ENCODE measurements at places on chromosomes 16 and 17.

- no peak for DNase-seq
Measured at GRCh38 chr16:75287708-75288107, 36.3 kb upstream of the BCAR1 start.

DNA sequence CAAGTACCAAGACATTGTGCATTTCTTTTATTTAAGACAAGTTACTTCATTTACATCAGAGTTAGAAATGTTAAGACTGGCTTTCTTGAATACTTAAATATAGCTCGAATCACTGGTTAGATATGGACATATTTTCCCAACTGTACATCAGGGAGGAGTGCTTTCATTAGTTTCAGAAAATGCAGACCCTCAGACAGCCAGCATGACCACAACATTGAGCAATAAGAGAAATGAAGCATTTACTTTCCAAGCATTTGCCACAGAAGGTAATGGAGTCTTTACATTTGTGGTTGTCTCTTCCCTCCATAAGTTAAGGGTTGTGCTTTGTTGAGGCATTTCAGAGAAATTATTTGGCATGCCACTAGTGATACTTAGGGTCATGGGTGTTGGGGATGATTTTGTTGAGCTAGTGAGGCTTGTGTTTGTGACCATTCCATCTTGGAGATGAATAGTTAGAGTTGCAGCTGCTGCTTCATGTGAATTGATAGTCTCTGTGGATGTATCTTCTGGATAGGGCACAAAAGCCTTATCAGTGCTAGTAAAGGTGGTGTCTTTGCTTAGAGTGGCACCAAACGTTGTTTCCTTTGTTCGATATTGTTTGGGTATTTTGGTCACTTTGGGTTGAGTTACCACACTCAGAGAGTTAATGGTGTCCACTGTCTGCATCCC lies 2.1 kb downstream of the OMG start:
- no peak for DNase-seq

GRCh38 chr17:11643851-11644250 lies 45.6 kb downstream of the DNAH9 start:
- DNase-seq, result no peak

- no peak for DNase-seq
Measured at GRCh38 chr16:67245674-67246080, 1.6 kb downstream of the FHOD1 start.

DNA sequence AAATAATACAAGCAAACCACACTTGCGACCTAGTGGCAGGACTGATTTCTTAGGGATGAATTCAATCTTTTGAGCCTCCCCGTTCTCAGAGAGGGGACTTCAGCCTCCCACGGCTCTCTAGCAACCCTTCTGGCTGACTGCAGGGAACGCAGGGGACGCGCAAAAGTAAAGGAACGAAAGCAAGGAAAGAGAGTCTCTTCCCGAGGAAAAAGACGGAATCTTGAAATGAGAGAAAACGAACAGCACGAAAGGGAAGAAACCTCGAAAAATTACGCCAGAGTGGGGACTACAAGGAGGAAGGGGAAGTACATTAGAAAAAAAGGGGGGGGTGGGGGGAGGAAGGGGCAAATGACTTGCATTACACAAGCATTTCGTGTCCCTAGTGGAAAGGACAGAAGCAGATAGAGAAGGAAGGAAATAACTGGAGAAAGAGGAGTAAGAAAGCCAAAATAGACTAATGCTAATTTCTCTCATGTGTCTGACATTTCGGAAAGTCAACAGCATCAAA lies 1.2 kb downstream of the GRB2 start:
- peak; percentile 41 for DNase-seq

GRCh38 chr17:6461792-6462524 lies 17.7 kb downstream of the PIMREG start:
- DNase-seq, result peak; percentile 49

DNA sequence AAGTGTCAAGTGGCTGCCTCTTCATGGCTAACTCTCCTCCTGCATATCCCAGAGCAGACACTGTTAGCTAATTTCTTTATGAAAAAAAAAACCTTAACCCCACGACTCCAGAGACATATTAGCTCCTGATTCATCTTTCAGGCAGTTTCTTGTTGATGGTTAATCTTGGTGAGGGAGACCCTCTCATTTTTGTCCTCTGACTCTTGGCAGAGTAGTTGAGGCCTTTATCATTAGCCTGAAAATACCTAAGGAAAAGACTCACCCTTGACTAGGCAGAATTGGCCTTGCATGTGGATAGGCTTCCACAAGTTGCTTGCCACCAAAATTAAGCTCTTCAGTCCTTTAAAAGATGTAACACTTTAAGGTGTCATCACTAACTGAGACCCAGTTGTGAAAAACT lies 4.0 kb downstream of the CRYBA1 start:
- DNase-seq, result no peak

GRCh38 chr17:44543905-44544523 lies 13.3 kb upstream of the FZD2 start:
- DNase-seq, result no peak

DNA sequence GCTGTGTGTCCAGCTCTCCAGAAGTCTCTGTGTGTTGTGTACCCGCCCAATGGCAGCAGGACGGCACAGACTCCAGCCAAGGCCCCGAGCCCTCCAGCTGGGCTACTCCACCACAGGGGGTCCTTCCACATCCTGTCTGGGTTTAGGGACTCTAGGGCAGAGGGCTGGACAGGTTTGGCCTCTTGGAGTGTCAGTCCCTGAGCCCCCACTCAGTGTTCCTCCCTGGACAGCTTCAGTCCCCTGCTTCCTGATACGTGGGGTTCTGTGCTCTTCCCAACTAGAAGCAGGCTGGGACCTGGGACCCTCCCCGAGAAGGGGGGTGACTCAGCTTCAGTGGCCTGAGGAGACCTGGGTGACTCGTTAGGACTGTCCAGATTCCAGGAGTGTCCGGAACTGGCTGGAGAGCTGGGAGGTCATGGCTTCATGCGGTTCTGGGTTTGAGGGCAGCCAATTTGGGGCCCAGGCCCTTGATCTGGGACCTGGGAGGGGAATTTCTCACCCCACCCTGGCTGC lies 4.2 kb downstream of the CDK3 start:
- DNase-seq, result no peak

DNA sequence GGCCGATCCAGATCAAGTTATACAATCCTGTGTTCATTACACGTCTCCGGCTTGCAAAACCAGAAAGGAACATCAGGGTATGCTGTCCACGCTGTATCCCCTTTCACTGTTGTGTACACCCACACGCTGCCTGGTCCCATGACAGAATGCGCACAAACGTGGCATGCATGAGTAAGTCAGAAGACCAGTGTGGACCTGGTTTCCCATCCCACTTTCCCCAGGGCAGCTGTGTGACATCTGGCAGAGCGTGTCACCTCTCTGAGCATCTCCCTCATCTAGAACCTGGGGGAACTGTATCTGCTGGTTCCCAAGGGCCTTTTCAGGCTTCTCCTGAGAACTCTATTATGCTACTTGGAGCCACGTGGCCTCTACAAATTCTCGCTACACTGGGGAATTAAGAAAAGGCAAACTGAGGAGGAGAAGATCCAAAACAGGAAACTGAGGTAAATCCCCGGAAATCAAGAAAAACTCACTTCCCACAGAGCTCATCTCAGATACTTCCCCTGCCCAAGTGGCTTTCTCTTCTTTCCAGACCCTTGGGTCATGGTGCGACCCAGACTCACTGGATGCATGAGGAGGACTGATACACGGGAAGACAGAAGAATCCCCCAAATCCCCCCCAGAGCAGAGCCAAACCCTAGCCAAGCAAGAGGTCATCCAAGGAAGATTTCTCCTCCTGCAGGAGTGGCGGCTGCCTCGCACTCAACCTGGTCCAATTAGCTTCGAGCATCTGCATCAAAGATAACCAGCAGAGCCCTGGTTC lies 139.3 kb downstream of the GAS7 start:
- no peak for DNase-seq

- DNase-seq, result no peak
Measured at GRCh38 chr17:48575066-48575582, 3.0 kb downstream of the HOXB4 start.

GRCh38 chr17:78127239-78127887 lies 1.2 kb downstream of the TMC6 start:
- DNase-seq, result peak; percentile 72

GRCh38 chr16:78458588-78458987 lies 359.1 kb downstream of the WWOX start:
- no peak for DNase-seq

GRCh38 chr16:79600638-79601091 lies at the start of gene MAF:
TSS of gene MAF (minus strand) at chr16:79600737. CDS start at chr16:79599902, 835 bp downstream.
- peak; percentile 89 for DNase-seq

GRCh38 chr17:81165246-81166032 lies at the start of gene PVALEF:
TSS of gene PVALEF (plus strand) at chr17:81165507. CDS start at chr17:81181227, 15,720 bp downstream.
- peak; percentile 11 for DNase-seq

DNA sequence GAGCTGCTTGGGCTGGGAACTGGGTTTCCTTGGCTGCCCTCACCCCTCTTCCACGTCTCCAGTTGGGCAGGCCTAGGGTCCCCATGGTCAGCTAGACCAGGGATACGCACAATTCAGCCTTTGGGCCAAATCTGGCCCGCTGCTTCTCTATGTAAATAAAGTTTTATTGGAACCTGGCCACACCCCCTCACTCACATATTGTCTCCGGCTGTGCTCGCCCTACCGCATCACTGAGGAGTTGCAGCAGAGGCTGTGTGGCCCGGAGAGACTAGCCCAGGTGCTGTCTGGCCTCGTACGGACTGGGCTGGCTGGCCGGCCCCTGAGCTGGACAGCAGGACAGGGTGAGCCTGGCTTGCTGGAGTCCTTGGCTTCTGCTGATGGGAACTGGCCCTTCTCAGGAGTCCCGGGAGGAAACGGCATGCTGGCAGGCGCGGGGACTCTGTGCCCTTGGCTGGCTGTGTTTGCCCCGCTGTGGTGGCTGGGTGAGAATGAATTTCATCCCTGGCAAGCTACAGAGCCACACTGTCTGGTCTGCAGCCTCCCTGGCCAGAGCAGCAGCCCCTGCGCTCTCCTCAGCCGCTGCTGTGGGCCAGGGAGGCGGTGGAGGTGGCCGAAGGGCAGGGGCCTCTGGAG lies 82.0 kb downstream of the ENGASE start:
- DNase-seq, result no peak

- no peak for DNase-seq
Measured at GRCh38 chr16:1439058-1439698, 5.2 kb downstream of the CCDC154 start.

GRCh38 chr17:65402513-65403496 lies 158.6 kb downstream of the AXIN2 start:
- DNase-seq, result no peak

DNA sequence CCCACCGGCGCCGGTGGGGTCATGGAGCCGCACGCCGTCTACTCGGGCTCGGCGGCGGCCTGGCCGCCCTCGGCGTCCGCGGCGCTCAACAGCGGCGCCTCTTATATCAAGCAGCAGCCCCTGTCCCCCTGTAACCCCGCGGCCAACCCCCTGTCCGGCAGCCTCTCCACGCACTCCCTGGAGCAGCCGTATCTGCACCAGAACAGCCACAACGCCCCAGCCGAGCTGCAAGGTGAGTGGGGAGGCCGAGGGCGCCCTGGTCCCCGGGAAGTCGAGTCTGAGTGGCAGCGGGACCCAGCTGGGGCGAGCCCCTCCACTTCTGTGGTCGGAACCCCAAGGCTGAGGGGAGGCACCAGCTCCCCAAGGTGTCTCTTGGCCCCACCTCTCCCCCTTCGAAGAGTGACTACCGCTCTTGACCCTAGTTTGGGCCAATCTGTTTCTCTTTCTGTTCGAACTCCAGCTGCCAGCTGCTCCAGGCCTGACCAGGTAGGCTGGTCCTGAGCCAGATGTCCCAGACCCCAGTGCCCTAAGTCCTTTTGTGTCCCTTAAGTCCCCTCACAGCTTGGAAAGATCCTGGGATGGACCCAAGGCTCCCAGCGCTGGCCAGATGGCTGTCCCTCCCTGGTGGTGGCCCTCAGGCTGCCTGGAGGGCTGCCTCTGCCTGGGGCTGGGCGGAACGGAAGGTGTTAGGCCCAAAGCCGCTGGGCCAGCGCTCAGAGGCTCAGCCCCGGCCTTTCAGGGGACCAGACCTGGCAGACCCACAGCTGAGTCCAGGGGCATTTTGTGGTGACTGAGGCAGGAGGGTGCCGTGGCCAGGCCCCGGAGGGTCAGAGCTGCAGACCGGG lies 1.2 kb downstream of the FOXF1 start:
- no peak for DNase-seq

- DNase-seq, result no peak
Measured at GRCh38 chr17:74649909-74650308, 26.4 kb upstream of the CD300E start.

GRCh38 chr17:45149669-45150664 lies 1.7 kb downstream of the HEXIM1 start:
- peak; percentile 60 for DNase-seq

DNA sequence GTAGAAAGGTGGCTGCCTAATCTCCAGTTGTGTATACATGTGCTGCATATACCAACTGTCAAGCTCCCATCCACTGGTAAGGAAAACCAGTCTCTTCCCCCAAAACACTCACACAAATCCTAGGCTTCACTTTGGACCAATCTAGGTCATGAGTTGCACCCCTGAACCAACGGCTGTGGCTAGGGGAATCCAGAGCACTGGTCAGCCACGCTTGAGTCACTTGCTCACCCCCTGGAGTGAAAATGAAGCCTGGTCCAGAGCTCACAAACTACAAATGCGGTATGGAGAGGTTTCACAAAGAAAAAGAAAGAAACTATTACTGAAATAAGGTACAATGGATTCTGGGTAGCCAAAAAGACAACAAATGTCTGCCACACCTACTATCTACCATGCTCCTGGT lies 66.1 kb upstream of the NLK start:
- DNase-seq, result no peak

DNA sequence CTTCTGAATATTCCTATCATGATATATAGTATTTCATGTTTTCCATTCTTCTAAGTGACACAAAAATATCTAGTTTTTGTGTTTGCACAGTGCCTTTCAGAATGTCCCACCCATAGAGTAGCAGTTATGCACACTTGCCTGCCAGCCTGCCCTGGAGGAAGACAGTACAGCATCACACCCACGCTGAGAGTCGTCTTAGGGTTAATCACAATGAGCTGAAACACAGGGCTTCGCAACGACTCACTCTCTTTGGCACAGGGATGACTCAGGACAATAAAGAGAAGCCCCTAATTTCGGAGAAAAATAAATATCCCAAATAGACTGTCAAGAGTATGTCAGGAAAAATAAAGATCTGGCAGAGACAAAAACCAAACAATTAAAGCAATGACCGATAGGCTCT lies 11.6 kb upstream of the NDUFAB1 start:
- DNase-seq, result no peak

- DNase-seq, result no peak
Measured at GRCh38 chr16:26930786-26931581, 135.7 kb upstream of the C16orf82 start.

DNA sequence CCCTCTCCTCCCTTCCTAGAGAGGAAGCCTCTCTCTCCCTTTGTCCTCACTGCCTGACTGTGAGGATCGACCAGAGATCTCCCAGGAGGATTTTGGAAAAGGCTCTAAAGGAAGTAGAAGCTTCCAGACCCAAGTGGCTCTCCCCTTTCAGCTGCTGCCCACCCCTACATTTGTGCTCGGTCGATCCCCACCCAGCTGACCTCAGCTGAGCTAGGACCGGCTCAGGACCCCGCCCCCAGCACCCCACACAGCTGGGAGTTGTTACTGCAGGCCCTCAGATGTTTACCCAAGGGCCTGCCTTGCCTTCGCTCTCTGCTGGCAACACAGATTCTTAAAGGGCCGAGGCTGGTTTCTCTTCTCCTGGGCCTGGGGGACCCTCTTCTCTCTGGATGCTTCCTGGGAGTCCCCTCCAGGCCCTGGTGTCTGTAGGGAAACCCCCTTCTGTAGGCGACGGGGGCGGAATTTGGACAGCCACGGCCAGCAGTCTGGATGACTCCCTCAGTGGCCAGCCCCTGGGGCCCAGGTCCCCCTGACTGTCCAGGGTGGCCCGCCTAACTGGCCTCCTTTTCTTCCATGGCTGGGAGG lies 26.9 kb upstream of the TIMP2 start:
- no peak for DNase-seq

GRCh38 chr16:84774810-84775209 lies 45.0 kb upstream of the CRISPLD2 start:
- no peak for DNase-seq

- no peak for DNase-seq
Measured at GRCh38 chr17:61360318-61360943, 39.2 kb upstream of the TBX2 start.

Data from activated CD4-positive, alpha-beta T cell treated with anti-CD3 and anti-CD28 coated beads, Interleukin-2, amount 50 U/mL, for 48 hours (primary cell).